ENCODE measurements at places on chromosomes 5 and 9. TPM values are rescaled to one million over a fixed set of nuclear protein-coding genes. Genes with fewer than 3 reads are reported as not detected.

Gene FAM151B
- total RNA-seq = 3.4 TPM

Gene FOXD4
- total RNA-seq = not detected

Gene CYSRT1
- 0.63 TPM for total RNA-seq

Gene PCDHB10
- total RNA-seq = not detected

Gene NRARP
- 0.70 TPM for total RNA-seq

Gene HMCN2
- not detected for total RNA-seq

Gene CCL27
- not detected for total RNA-seq

Data from naive thymus-derived CD4-positive, alpha-beta T cell (primary cell).